NCI-H748 treated with DMSO at 0.1 percent for 48 hours (cell line): ENCODE measurements at places on chromosomes 2 and 18.

DNA sequence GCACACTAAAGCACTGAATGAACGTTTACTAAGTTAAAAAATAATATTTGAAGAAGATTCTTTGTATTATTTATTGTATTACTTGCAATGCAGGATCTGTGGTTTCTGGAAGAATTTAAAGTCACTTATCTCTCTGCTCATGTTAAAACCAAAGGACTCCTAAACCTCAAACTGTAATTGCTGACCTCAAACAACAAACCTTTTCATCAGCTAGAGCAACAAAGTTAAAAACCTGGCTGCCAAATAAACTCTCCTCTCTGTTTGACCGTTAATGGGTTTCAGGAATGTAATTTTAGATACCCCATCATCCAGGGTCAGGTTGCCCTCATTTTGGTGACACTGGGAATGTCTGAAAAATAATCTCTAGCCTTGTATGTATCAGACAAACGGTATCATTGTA, 239.1 kb downstream of the TGIF1 start:
- DNase-seq, result no peak

GRCh38 chr18:48352051-48352755, 57.0 kb downstream of the ZBTB7C start:
- no peak for DNase-seq

GRCh38 chr2:20496942-20497341, 50.1 kb downstream of the RHOB start:
- no peak for DNase-seq

DNA sequence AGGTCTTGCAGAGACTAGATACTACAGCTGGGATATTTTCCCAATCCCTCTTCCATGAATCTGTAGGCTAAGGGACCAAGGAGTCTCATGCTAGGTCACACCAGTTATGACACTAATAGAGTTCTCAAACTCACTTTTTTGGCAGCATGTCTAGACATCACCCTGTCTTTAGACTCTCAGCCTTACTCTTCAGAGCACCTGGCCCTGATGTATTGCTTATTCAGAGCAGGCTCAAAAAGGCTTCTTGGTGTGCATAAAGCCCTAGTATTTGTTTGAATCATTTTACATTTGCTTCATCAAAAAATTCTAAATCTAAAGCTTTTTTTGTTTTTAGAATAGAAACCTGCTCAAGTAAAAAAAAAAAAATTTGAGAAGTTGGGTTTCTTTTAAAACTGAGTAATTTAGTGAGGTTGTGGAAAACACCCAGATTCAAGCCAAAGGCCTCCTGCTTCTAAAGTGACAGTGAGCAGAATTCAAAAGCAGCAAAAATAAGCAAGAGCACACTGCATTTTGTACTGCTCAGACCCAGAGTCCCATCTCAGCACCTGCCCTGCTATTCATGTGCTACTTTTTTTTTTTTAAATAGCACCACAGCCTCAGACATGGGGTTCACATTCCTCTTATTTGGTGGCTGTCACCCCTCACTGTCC, 18.0 kb upstream of the DNAH6 start:
- DNase-seq, result no peak

- DNase-seq, result no peak
These were observed 124.5 kb upstream of the BARD1 start for GRCh38 chr2:214934006-214934405.

- DNase-seq, result no peak
These were observed 13.9 kb downstream of the ODC1 start for GRCh38 chr2:10433947-10434885.

GRCh38 chr2:192157776-192158175, 37.0 kb downstream of the TMEFF2 start:
- DNase-seq, result no peak

- no peak for DNase-seq
These were observed 233.4 kb upstream of the MYT1L start for GRCh38 chr2:2564300-2565078.

DNA sequence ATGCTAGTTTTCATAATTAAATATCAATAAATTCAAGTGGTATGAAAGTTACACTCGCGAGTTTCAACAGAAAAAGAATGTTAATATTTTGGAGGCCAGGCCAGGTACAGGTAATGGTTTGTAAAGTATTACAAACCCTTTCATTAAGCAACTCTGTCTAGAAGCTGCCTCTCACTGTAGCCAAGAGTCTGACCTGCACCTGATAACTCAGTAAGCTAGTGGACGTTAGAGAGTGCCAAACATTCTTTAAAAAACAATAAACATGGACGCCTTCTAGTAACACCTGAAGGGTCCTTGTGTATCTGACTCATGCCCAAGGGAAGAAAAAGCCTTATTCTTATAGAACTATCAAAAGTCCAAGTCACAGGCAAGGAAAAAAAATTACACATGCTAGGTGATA, 70.2 kb downstream of the MBD2 start:
- no peak for DNase-seq

- DNase-seq, result no peak
These were observed 119.6 kb downstream of the NFATC1 start for GRCh38 chr18:79515331-79515730.

GRCh38 chr2:107112561-107112960, 226.6 kb upstream of the ST6GAL2 start:
- DNase-seq, result no peak
